ENCODE measurements at places on chromosomes 3 and 15.

GRCh38 chr3:13119471-13120220, 46.4 kb upstream of the IQSEC1 start:
- DNase-seq: no peak

DNA sequence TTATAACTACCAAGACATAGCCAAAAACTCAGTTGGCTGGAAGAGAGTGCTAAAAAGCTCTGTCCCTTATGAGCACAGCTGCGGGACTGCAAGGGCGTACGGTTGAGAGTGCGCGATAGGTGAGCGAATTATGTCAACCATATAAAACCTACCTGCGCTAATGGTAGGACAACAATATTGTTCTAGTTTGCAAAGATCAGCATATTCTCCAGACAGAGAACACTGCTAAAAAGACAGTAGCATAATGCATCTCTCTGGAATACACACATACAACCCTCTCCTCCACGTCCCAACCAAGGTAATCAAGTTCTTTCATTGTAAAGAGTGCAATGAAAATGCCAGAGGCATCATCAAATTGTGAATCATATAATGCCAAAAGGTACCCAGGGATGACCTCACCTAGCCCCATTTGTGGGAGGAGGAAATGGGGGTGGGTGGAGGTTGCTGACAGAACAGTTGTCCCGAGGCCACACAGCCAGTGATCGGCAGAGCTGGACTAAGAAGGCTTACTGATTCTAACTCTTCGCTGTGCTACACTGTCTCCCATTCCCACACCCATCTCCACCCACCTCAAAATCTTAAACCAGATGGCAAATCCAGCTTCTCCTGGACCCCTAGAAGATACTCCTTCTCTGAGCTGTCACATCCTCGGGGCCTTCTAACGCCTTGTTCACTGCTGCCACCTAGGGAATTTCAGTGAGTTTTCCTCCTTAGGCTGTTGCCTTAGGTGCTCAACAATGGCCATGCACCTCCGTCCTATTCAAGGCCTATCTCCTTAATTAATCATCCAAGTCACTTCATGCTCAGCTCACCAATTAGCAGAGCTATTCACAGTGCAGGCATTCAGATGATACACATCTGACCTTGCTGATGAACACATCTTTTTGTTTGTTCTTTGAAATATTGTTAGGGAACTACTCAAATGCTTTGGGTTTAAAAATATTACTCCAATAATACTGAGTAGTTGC, 60.7 kb downstream of the RPL22L1 start:
- DNase-seq: no peak

DNA sequence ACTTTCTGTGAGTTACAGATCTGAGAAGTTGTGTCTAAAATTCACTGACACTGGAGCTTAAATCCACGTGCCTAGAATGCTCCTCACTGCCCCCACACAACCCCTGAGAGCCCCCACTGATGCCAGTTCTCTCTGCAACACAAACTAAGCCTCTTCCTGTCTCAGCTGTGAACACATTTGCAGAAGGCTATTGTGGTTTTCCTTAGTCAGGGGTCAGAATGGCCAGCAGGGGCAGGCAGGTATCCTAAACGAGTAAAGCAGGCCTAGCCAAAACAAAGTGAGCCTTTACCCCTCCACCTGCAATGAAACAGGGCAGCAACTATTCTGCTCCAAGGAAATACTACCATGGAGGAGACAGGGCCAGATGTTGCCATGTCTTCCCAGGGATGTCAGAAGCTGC, 78.6 kb downstream of the FHIT start:
- no peak for DNase-seq

GRCh38 chr3:151631946-151632345, 101.8 kb upstream of the AADACL2 start:
- no peak for DNase-seq

GRCh38 chr3:178244733-178245709, 291.2 kb upstream of the KCNMB2 start:
- DNase-seq: no peak

DNA sequence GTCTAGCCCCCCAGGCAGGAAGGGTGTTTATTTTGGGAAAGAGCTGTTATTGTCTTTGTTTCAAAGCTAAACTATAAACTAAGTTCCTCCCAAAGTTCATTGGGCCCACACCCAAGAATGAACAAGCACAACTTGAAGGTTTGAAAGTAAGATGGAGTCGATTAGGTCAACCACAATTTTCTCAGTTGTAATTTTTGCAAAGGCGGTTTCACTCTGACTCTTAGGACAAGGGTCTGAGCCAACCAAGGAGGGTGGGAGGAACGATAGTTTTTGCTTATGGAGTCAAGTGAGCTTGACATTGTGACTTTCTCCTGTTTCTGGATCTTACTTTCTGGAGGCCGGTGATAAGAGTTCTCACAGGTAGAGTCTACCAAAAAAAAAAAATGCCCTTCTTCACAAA, 5.8 kb upstream of the ZNF770 start:
- DNase-seq: no peak

GRCh38 chr3:9168241-9168741, 81.2 kb downstream of the SRGAP3 start:
- no peak for DNase-seq

- no peak for DNase-seq
These were observed 476.9 kb upstream of the PROK2 start for GRCh38 chr3:72261566-72262564.

DNA sequence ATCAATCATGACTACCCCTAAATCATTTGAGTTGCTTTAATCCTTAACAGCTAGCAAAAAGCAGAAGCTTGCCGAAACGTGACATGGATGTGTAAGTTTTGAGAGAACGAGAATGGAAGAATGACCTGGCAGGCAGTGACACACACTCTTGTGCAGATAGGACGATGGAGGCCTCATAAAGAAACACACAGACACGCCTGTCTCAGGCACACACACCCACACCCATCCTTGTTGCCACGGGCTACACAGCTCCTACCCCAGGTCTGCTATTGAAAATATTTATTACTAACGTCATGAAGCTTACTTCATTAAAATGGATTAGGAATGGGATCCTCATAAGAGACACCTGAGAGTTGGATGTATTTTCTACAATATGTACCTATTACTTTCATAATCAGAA, 8.5 kb downstream of the MYO5C start:
- DNase-seq: no peak

- no peak for DNase-seq
These were observed 74.9 kb downstream of the OSBPL10 start for GRCh38 chr3:31906182-31906581.

DNA sequence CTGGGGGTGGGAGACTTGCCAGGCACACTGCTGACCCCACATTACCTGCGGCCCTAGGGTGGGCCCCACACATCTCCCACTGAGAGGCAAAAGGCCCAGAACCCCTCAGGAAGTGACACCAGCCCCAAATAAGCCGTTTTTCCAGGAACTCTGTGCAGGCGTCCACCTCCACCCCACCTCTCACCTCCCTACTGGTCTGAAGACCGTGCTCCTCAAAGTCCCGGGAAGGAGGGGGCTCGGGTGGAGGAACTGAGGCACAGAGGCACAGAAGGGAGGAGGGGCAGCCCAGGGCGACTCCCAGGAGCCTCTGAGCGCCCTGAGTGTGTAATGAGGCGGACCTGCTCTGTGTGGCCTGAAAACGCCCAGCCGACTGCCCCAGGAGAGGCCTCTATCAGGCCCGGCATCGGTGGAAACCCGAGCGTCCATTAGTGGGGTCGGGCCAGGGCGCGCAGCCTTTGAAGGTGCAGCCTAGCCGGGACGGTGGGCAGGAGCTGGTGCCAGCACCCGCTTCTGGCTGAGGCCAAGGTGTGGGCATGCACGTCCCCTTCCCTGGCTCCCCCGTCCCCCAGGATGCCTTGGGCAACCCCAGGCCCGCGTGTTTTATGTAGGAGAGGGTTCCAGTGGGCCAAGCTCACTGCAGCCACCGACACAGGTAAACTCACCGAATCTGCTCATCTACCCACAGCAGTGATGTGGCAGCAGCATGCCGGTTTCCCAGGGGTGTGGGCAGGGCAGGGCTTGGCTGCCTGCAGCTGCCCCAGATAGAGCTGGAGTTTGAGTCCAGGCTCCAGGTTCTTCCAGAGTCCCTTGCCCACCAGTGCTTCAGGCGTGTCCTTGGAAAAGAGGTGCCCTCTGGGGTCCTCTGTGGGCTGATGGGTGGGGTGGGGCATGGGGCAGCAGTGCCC, 55.8 kb downstream of the DNAJB8 start:
- DNase-seq: no peak

DNA sequence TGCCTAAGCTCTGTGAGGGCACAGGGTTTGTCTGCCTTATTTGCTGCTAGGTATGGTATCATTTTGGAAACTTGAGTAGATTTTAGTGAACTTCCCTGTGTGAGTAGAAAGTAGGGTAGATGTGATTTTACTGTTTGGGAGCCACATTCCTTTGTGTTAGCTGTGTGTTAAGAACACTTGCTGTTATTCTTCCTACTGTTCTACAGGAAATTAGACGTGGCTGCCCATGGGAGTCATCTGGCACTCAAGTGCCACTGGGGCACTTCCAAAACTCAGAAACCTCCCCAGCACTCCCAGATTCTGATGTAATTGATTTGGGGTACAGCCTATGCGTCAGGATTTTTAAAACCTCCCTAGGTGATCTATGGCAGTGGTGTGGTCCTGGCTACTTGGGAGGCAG, 369.9 kb upstream of the C2CD4B start:
- no peak for DNase-seq

All from suppressor macrophage (primary cell).